ENCODE measurements at places on chromosomes 5 and 9.

GRCh38 chr9:97554566-97555075 lies 53.2 kb downstream of the TMOD1 start:
- DNase-seq, result no peak

DNA sequence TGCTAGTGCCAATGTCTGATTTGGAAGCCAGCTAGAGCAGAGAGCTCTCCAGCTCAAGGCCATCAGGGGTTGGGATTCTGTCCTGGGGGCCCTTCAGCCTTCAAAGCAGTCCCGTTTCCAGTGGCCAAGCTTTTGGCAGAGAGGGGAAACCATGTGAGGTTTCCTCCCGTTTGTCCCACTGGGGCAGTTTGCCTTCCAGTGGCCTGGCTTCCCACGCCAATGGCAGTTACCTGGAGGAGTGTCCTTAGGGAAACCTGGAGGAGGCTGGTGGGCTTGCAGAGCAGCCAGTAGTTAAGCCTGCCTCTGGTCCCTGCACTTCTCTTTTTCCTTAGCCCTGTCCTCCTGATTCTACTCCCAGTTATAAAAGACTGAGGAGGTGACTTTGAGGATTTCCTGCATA lies 37.7 kb downstream of the FGD3 start:
- DNase-seq, result no peak

GRCh38 chr5:149371296-149371962 lies 7.7 kb downstream of the IL17B start:
- peak; percentile 46 for DNase-seq

GRCh38 chr5:150904479-150905311 lies at the start of gene ZNF300:
Gene ZNF300, minus strand, starts transcription at chr5:150904980. Its CDS starts 1,825 bp downstream, at chr5:150903155.
- peak; percentile 24 for DNase-seq

- no peak for DNase-seq
Observed at GRCh38 chr5:428754-429452, 14.1 kb upstream of the EXOC3 start.

DNA sequence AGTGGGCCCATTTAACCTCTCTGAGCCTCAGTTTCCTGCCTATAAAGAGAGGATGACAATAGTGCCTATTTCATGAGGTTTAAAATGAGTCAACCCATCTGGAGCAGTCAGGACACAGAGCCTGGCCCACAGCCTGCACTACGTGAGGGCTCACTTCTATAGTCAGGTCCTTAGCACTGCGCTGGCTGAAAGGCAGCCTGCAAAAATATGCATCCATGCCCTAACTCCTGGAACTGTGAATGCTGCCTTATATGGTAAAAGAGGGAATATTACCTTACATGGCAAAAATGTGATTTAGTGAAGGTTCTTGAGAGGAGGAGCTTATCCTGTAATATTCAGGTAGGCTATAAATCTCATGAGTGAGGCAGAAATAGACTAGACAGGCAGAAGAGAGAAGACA lies 98.5 kb downstream of the GABBR2 start:
- DNase-seq, result no peak

DNA sequence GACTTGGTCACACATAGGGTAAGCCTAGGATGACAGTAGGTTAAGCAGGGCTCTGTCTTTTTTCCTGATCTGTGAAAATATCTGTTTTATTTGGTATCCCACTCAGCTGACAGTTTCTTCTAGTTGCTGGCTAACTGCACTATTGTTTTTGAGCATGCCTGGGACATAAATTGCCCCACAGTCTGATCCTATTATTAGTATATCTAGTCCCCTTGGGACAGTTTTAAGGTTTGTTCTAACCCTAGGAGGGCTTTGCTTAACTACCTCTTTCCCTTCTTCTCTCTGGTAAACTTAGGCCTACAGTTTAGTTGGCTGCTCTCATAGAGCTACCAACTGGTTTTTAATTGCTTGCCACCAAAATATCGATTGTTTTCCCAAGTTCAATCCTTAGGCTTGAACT lies 446.6 kb downstream of the ARHGEF28 start:
- no peak for DNase-seq

- DNase-seq, result no peak
Observed at GRCh38 chr9:134770972-134771971, 109.3 kb upstream of the FCN2 start.

DNA sequence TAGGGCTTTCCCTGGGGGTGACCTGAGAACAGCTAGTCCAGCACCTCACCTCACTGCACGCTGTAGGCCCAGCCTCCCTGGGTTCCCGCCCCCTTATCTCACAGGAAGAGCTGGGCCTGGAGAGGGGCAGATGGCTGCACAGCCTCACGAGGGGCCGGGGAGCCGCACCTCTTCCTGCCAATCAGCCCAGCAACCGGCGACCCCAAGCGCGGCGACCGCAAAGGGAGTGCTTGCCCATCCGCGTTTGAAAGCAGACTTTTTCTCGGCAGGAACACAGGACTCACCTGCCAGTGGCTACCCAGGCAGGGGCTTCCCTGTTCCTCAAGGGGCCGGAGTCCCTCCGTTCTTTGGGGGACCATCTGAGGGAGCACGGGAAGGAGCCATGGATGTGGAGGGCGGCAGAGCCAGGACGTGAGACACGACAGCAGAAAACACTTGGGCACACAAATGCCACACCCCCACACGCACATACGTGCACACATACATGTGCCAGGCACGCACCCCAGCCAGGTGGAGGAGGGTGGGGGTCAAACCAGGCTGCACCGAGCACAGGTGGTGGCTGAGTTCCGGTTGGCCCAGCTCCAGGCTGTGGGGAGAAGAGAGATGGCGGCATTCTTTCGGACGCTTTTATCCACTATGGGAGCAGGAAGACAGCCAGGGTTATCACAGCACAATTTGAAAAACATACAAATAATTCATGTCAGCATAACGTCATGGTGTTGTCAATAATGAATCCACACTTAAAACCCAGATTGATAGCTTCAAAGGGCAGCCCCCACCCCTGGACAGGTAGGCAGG lies 11.3 kb downstream of the TMEM250 start:
- DNase-seq, result no peak

- no peak for DNase-seq
Observed at GRCh38 chr5:1546556-1546955, 22.8 kb upstream of the LPCAT1 start.

- DNase-seq, result no peak
Observed at GRCh38 chr9:132006677-132007370, 72.8 kb downstream of the MED27 start.

DNA sequence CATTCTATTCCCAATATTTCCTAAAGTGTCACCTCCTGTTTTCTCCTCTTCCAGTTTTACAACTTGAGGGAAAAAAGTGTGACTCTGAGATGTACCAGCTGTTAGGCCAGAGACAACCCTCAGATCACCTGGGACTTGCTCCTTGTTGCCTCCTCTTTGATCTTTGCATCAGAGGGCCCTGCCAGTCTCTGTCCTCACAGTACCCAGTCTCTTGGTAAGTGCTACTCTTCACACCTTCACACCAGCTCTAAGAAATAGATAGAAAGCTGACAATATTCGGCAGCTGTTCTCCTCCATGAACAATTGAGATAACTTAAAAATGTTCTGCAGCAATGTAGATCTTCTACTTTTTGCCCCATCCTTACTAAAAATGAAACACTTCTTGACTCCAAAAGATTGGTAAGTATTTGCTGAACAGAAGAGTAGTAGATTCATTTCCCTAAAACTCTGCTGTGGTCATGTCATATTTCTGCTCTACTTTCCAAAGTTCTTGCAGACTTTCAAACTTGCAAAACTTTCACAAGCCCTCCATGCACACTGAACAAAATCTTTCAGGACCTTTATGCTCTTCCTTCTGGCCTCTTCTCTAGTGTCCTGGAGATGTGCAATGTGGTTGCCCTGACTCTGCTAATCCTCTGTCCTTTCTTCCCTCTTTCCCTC lies 188.6 kb downstream of the SNX18 start:
- DNase-seq, result no peak

DNA sequence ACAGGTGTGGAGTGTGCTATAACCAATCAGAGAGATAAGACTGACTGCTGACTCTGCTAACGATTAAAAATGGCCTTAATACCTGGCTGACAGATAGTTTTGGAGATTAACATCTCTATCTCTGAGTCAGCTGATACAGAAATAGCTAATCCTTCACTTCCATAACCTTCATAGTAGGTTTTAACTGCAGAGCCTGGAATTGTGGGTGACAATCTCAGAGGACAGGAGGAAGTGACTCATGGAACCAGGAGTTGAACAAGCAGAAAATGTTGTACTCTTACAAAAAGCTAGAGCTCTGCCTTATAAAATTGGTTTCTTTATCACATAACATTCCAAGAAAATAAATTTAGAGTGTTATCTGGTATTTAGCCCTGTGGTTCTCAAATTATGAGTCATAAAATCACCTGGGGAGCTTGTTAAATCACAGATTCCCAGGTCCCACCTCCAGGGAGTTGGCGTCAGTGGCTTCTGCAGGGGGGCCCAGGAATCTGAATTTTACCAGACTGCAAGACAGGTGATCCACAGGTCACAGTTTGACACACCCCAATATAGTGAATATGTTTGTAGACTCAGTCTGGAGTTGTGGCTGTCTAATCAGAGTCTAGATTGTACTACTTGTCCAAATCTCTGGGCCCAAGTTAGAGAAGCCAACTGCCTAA lies 44.4 kb upstream of the AFAP1L1 start:
- no peak for DNase-seq

DNA sequence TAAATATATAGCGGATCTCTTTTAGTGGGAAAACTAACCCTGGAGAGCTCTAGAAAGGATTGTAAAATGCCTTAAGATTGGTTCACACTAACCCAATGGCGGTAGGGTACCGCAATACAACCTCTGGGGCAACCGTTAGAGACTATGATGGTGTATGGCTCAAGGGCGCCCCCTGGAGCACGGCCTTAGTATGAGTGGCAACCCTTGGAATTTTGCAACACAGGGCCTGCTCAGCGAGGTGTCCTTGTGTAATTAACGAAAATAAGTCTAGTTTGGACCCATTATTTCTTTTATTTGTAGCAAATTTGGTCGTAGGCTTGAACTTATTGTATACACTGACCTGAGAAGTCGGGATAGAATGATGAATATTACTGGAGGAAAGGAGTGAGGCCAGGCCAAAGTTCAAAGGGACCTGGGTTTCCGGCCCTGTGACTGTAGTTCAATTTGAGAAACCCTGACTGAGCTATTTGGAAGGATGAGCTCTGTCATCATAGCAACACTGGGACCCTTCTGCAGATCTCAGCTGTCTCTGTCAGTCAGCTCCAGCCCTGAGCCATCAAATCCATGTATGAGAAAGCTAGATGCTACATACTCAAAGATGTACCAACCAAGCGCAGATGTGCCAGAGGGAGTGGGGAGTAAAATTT lies 54.8 kb downstream of the CAMK4 start:
- peak; percentile 76 for DNase-seq

DNA sequence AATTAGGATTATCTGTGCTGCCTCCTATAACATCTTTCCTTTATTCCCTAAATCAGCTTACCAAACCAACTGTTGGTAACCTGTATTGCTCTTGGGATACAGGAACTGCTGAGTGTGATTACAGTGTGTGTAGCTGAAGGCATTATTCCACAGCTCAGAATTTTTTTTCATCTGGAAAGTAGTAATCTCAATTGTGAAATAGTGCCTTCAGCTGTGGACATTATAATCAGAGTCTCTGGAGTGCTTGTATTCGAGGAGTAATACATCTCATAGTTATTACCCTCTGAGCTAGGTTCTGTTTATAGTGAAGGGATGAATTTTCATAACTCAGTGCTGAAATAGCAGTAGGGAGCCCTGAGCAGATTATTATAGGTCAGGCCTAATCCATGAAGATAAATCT lies 199.5 kb downstream of the MAST4 start:
- DNase-seq, result no peak

GRCh38 chr5:177508837-177509236 lies 789 bp downstream of the DOK3 start:
- DNase-seq, result no peak

DNA sequence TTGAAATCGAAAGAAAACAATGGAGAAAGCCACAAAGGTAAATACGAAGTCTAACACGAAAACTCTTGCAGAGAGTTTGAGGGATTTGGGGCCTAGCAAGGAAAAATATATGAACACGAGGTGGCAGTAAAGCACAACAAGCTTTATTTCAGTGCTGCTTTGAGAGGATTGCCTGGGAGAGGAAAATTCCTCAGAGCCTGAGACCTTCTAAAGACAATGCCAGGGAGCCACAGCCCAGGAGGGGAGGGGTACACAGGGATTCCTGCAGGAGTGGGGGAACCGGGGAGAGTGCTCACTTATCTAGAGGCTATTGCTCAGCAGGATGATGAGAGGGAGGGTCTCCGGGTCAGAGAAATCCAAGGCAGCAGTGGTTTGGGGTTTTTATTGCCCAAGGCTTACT lies 134.9 kb upstream of the ADCY2 start:
- DNase-seq, result no peak

- DNase-seq, result no peak
Observed at GRCh38 chr5:170297589-170298462, at the start of gene LCP2. Gene LCP2, minus strand, starts transcription at chr5:170297777. Its CDS starts 166 bp downstream, at chr5:170297611.

DNA sequence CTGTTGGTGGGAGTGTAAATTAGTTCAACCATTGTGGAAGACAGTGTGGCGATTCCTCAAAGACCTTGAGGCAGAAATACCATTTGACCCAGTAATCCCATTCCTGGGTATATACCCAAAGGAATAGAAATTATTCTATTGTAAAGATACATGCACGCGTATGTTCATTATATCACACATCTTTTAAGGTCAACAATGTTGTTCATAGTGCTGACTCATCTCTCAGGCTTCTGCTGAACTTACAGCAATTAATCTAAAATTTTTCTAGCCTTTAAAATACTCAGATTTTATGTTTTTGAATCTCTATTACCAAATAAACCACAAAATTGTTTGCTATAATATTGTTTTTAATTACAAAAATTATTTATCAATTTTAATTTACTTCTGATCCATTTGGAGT lies 38.8 kb upstream of the ZNF618 start:
- no peak for DNase-seq

GRCh38 chr9:112848316-112849151 lies 42.1 kb downstream of the SLC46A2 start:
- no peak for DNase-seq

DNA sequence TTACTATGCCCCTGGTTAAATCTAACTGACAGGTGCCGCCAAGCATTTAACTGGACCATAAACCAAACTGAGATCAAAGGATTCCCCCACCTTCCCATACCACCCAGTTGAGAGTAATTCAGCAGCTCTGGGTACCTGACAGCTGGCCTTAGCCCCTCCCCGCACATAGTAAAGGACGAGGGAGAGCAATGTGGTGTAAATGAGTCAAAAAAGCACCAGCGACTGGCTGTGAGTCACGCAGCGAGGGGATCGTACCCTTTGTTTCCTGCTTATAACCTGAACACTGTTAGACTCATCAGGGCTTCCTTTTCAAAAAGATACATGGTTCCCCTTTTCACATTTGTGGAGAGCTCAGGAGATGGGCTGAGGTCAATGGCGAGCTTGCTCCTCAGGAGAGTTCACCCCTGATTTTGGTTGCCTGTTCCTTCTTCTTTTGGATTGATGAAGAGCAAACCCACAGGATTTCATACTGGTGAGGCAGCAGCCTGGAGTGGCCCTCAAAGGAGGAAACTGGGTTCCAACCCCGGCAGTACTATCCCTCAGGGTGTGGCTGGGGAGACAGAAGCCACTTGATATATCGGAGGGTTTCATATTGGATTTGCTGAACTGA lies 71.5 kb downstream of the ANKRD33B start:
- DNase-seq, result no peak

GRCh38 chr9:70020217-70020616 lies 23.4 kb upstream of the MAMDC2 start:
- DNase-seq, result no peak

- no peak for DNase-seq
Observed at GRCh38 chr5:148645527-148645926, 8.8 kb downstream of the HTR4 start.

- DNase-seq, result no peak
Observed at GRCh38 chr9:90726215-90726614, 75.4 kb upstream of the SYK start.

GRCh38 chr5:73746608-73747007 lies 120.6 kb downstream of the ARHGEF28 start:
- DNase-seq, result no peak

Measured in activated CD8-positive, alpha-beta memory T cell treated with anti-CD3 and anti-CD28 coated beads for 4 hours (primary cell).